NCI-H1694 treated with DMSO at 0.1 percent for 48 hours (cell line): ENCODE measurements at places on chromosomes 5 and 9.

- DNase-seq: no peak
These were observed 480.9 kb downstream of the CDK5RAP2 start for GRCh38 chr9:120099065-120099464.

DNA sequence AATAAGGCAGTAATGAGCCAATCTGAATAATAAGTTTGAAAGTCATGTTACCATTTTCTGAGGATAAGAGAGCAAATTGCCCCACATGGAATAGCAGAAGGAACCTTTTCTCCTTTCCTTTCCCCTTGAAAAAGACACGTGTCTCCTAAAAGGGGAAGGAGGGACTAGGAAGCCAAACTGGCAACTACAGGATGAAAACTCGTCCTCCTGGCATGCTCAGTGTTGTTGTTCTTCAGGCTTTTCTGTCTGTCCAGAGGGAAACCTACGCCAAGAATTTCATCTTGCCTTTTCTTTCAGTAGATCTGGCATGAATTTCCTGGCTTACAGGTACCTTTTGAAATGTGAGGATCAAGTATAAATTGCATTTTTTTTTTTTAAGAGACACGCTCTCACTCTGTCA is 355.9 kb upstream of the TLE4 start:
- DNase-seq: no peak

- DNase-seq: no peak
These were observed 20.6 kb upstream of the ZFYVE16 start for GRCh38 chr5:80387063-80387768.

DNA sequence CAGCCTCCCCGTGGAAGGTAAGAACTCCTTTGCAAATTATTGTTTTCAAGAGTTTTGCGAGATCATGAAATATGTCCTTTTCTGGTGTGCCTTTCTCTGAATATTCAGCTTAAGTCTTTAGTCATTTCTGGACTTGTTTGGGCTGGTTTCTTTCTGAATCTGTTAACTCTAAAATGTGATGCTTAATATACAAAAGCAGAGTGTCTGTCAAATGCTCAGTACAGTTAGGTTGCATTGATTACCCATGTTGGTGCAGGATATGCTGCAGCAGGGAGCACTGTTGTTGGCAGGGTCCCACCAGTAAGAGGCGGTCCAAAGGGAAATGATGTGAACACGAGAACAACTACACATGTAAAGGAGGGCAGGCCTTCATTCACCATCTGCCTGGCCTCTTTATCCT is 47.7 kb downstream of the SPTAN1 start:
- DNase-seq: no peak

- DNase-seq: peak; percentile 45
These were observed 68.0 kb upstream of the FANCC start for GRCh38 chr9:95385521-95385920.

DNA sequence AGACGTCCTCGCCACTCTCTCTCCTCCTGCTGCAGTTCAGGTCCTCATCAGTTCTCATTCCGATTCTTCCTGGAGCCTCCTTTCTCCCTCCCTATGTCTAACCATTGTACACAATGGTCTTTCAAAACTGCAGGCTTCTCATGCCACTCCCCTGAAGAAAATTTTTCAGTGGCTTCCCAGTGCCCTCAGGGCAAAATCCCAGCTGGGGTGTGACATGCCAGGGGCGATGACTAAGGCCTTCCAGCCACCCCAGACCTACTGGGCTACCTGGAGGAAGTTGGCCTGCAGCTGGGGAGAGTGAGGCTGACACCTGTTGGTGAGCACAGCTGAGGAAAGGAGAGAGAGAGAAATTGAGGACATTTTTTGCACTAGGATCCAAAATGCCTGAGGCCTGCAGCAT is 65.2 kb downstream of the SREK1 start:
- DNase-seq: no peak

DNA sequence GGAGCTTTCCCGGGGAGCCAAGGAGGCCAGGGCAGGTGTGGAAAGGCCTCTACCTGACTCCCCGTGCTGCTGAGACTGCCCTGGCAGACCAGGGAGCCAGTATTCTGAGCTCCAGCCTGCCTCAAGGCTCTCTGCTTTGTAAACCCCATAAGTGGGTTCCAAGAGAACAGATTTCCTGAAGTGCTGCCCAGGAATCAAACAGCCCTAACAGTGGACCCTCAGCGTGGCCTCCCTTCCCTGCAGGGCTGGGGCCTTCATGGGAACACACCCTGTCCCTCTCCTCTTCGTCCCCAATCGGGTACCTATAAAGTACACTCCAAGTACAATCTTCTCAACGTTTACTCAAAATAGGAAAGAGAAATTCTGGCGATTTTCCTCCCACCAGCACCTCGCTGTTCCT is 252.5 kb downstream of the FSTL4 start:
- no peak for DNase-seq

DNA sequence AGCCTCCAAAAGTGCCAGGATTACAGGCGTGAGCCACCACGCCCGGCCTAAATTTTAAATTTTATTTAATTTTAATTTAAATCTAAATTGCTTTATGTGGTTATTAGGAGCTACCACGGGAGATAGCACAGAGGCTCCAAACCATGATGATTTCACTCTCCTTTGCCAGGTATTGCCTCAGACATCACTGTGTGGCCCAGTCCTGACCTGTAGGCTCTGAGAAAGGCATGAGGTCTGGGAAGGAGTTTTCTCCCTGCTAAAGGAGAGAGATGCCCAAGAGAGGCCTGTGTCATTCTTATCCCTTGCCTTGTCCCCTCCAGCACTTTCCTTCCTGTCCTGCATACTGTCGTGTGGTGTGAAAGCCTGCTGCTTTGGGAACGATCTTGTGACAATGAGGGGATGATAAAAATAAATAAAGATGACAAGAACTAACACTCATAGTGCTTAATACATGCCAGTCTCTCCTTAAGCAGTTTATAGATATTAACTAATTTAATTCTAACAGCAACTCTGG is 37.0 kb upstream of the BASP1 start:
- DNase-seq: no peak

- DNase-seq: no peak
These were observed 86.0 kb upstream of the TNFSF8 start for GRCh38 chr9:115016344-115016743.

- peak; percentile 65 for DNase-seq
These were observed 168.6 kb downstream of the EFNA5 start for GRCh38 chr5:107501965-107502675.

GRCh38 chr5:43038496-43038989 is 1.6 kb downstream of the ANXA2R start:
- no peak for DNase-seq

DNA sequence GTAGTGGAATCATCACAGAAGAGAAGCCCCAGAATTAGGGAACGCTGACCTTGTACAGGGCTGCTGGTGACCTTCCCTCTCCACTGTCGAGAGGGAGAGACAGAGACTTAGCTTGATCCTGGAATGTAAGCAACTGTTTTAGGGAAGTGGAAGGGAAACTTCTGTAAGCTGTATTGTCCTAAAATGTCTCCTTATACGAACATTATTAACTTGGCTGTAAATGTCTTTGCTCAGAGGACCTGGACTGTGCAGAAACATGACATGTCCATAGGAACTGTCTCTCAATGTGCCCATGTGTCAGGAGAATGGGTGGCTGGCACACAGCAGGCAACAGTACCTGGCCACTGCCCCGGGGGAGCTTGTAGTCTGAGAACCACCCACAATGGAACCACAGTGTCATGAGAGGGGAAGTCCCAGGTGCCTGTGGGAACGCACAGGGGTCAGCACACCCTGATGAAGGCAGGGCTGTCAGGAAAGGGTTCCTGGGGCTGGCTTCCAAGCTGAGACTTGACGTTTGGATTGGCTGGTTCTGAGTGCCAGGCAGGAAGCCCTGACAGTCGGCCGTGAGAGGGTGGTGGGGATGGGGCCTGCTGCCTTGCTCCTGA is 34.0 kb downstream of the DAP start:
- no peak for DNase-seq

- no peak for DNase-seq
These were observed 234.4 kb upstream of the GRAMD2B start for GRCh38 chr5:126188804-126189203.

GRCh38 chr9:124251204-124251603 is 6.5 kb upstream of the NEK6 start:
- DNase-seq: peak; percentile 31

GRCh38 chr5:85671223-85671970 is 946.3 kb upstream of the COX7C start:
- no peak for DNase-seq

DNA sequence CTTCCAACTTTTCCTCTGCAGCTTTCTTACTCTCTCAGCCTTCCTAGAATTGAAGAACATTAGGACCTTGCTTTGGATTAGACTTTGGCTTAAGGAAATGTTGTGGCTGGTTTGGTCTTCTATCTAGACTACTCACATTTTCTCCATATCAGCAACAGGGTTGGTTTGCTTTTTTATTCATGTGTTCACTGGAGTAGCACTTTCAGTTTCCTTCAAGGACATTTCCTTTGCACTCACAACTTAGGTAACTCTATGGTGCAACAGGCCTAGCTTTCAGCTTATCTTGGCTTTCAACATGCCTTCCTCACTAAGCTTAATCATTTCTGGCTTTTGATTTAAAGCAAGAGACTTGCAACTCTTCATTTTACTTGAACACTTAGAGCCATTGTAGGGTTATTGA is 153.1 kb downstream of the CCDC192 start:
- DNase-seq: no peak

DNA sequence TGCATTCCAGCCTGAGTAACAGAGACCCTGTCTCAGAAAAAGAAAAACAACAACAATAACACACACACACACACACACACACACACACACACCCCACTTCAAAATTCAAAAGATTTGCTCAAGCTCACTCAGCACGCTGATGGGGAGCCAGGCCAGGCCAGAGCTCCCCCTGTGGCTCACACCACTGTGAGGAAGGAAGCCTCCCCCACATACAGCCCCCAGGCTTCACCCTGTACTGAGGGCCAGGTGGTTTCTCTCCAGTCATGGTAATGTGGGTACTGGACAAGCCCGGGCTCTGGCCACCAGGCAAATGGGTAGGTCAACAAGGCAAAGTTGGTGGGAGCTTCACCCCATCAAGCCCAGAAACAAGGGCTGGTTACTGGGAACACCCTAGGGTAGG is 19.0 kb downstream of the ATOX1 start:
- DNase-seq: no peak
